ENCODE measurements at places on chromosomes 12 and 14. TPM values are rescaled to one million over a fixed set of nuclear protein-coding genes. Genes with fewer than 3 reads are reported as not detected.

Gene DNAI7
- total RNA-seq = not detected

Gene ANO2
- not detected for total RNA-seq

Gene CAPZA3
- not detected for total RNA-seq

Gene LRTM2
- total RNA-seq = not detected

Gene CEP170B
- total RNA-seq = 19.7 TPM

Gene KCNH5
- not detected for total RNA-seq

Measured in subcutaneous preadipocyte (primary cell).